AG09319 (cell line): ENCODE measurements at places on chromosomes 2 and 18.

DNA sequence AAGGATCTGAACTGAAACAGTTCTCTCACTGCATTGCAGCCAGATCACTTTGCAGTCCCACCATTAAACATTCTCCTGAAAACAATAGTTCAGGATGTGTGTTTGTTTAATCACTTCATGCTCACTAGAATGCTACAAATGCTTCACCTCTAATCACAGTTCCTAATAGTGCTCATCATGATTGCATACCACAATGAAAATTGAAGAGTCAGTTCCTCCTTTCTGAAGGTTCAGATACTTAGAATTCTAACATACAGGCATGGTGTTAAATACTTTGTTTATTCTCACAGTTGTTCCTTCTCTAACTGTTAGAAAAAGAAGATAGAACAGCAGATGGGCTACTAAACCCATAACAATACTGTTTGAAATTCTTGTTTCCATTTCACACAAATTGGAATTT is 622.3 kb upstream of the ACVR2A start:
- no peak for DNase-seq

- DNase-seq: no peak
Observed at GRCh38 chr18:58394046-58394445, 234.8 kb downstream of the ALPK2 start.

GRCh38 chr2:215949991-215950404 is 63.4 kb downstream of the MREG start:
- no peak for DNase-seq

DNA sequence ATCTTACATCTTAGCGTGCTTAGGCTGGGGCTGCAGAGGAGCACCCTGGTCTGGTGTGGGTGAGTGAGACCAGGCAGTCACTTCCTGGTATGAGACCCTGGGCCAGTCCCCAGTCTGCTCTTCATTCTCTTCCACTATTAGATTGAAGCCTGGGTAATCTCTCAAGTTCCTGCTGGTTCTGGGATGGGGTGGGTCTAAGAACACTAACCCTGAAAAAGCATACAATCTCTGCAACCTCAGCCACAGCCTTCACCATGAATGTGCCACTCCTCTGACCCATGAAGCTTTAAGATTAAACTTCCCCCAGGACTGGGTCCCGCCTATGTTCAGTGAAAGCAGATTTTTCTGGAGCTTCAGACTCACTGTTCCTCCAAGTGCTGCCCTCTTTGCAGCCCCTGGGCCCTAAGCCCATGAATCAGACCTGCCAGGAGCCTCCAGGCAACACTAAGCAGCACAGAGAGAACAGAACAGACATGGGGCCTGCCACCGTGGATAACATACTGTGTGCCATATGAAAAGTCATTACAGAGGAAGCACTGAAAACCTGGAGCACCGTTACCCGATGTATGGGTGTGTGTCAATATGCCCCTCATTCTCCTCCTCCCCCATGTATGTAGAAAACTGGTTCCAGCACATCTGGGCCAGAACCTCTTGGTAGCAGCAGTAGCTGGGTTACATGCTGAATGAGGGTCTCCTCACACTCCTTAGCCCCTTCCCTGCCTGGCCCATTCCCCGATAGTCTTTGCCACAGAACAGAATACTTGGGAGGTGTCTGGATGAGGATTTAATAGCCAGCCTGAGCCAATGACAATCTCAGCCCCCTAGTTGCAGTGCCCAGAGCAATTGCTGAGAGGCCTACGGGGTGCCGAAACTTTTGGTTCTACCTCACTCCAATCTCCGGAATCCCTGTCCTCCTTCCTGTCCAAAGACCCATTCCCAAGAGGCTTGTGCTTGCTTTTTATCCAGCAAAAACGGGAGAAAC is 2.7 kb upstream of the SIX2 start:
- DNase-seq: no peak

DNA sequence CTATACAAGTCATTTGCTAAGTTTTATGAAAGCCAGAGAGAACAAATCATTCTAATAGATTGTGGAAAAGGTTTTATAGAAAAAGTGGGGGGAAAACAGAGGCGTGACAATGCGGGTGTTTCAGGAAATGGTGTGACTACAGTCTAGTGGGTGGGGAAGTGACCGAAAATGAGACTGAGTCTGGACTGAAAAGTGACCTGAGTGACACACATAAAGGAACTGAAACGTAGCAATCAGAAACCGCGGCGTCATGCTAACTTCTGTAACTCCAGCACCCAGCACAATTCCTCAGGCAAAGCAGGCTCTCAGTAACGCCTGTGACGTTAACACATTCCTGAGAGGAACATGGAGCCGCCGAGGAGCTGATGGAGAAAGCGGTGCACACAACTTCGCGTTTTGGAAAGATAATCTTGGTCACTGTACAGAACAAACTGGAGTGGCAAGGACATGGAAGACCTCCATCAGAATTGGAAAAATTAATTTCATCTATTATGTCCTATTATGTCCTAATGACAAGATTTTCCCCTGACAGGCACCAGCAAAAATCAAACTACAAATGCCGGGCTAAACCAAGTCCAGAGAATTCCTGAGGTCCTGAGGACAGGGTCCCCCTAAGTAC is 1.4 kb upstream of the CD226 start:
- DNase-seq: no peak

DNA sequence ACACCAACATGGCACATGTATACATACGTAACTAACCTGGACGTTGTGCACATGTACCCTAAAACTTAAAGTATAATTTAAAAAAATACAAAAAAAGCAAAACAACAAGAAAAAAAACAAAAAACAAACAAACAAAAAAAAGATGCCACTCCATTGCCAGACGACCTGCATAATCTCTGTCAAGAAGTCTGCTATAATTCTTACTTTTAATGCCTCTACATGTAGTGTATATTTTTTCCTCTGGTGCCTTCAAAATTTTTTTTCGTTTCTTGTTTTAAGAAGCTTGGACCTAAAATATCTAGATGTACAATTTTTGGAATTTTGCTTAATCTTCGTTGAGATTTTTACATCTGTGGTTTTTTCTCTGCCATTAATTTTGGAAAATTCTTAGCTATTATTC is 235.6 kb upstream of the ZNF521 start:
- DNase-seq: no peak

- DNase-seq: no peak
Observed at GRCh38 chr18:77422974-77423867, 173.6 kb downstream of the GALR1 start.

GRCh38 chr18:22271030-22271429 is 101.6 kb downstream of the GATA6 start:
- DNase-seq: no peak

GRCh38 chr2:120589771-120590608 is 145.7 kb upstream of the GLI2 start:
- peak; percentile 75 for DNase-seq

DNA sequence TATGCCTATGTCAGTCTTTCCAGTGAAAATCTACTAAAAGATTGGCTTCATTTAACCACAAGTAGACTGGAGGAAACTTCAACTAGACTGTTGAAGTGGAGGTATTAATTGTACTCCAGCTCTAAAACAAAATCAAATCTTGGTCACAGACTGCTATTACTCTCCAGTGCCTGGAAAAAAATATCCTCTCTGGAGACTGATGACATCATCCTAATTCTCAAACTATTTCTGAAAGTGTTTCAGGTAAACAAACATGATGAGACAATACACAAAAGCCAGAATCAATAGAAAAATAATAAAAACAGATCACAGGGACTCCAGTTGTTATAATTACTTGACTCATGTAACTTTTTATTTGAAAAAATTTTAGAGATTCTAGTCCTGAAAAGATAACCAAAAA is 87.7 kb upstream of the MYO3B start:
- DNase-seq: no peak

GRCh38 chr2:10087360-10087759 is 7.1 kb upstream of the CYS1 start:
- no peak for DNase-seq

- DNase-seq: no peak
Observed at GRCh38 chr2:162333968-162334367, 10.0 kb upstream of the GCA start.

GRCh38 chr2:80302314-80303005 is 2.1 kb downstream of the LRRTM1 start:
- no peak for DNase-seq

DNA sequence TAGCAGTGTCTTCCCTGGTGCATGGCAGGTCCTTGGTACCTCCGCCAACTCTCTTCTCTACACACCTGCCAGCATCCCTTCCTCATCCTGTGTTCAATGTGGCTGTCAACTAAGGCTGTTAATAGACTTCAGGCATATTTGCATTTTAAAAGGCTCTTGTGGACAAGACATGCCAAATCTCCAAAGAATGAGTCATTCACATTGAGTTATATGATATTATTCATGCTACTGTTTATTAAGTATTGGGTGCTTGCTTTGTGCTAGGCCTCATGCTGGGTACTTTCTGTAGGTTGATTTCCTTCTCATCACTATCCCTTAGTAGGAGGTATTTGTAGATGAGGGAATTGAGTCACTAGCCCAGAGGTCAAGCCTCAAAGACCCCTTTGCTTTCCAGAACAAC is 5.2 kb downstream of the MYO1B start:
- DNase-seq: no peak

GRCh38 chr2:200730960-200731359 is 80.8 kb upstream of the BZW1 start:
- no peak for DNase-seq

- DNase-seq: no peak
Observed at GRCh38 chr2:150917961-150918713, 343.5 kb downstream of the RBM43 start.

DNA sequence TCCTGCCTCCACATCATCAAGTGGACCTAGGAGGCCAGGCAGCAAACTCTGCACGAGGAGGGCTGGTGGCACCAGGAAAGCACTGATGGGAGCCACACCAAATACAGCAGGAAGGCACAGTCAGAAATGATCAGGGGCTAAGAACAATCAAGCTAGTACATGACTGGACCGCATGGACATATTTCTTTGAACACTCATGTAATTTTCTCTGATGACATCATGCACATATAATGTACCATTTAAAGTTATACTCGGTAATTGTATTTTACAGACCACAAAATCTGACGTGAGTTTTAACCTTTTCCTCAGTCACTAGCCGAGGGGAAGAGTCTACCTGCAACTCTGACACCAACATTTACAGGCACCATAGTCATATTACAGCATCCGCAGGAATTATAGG is 76.7 kb downstream of the XDH start:
- peak; percentile 31 for DNase-seq

DNA sequence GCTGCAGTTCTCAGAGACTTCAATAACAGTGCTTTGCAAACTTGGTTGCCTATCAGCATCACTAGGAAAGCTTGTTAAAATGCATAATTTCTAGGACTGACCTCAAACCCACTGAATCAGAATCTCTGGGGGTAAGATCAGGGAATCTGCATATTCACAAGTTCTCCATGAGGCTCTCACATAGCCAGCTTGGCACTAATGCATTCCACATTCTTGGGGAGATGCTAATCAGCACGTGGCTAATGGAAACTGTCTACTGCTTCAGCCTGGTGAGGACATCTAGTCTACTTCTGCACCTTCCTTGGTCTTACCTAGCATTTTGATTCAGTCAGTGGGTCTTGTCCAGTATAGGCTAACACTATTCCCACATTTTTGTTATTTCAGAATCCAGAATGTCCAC is 56.3 kb downstream of the RBKS start:
- DNase-seq: no peak

GRCh38 chr2:209985874-209986273 is 16.6 kb upstream of the RPE start:
- no peak for DNase-seq

DNA sequence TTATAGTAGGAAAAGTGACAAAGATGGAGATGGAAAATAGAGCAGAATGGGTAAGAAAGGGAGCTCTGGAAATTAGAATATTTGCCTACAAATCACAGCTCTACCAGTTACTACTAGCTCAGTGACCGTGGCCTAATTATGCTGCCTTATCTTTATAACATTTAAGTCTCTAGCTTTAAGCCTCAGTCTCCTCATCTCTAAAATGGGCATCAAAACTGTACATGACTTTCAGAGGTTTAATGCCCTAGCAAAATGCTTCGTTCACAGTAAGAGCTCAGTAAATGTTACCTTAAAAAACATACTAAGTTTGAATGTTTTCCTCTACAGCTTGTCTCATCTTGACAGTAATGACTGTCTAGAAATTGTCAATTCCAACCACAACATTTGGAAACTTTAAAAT is 8.3 kb upstream of the PTPRM start:
- DNase-seq: no peak

DNA sequence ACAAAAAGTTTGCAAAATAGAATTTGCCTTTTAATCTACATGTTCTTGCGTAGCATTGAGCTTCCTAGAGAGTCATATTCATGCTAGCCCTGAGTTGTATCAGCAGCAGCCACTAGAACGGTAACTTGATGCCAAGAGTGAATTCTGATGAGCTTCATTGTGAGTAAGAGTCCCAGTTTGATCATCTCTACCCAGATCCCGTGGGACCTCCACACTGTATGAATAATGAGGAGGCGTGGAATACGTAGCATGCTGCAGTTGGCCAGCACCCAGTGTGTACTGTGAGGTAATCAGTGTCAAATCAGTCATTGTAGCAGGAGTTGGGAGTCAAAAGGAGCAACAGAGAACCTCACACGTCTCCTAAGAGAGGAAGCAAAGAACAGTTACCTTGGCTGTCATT is 197.9 kb downstream of the NEDD4L start:
- no peak for DNase-seq

- no peak for DNase-seq
Observed at GRCh38 chr18:77905449-77906055, 655.9 kb downstream of the GALR1 start.

- no peak for DNase-seq
Observed at GRCh38 chr18:77223653-77224052, 26.0 kb upstream of the GALR1 start.

- DNase-seq: no peak
Observed at GRCh38 chr2:62293490-62294271, 97.8 kb downstream of the B3GNT2 start.

DNA sequence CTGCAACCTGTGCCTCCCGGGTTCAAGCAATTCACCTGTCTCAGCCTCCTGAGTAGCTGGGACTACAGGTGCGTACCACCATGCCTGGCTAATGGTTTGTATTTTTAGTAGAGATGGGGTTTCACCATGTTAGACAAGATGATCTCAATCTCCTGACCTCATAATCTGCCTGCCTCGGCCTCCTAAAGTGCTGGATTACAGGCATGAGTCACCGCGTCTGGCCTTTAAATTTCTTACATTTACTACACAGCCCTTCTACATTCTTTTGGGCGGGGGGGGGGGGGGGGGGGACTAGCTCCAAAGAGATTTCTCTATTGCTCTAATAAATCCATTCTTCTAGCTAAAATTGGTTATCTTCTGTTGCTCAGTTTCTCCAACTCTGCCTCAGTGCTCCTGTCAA is 964.9 kb upstream of the ACVR2A start:
- DNase-seq: no peak
